Fibroblast of skin of right quadriceps (primary cell): ENCODE measurements at places on chromosomes 13 and 19.

GRCh38 chr19:52739576-52739975 lies 4.7 kb upstream of the ZNF611 start:
- DNase-seq: no peak

DNA sequence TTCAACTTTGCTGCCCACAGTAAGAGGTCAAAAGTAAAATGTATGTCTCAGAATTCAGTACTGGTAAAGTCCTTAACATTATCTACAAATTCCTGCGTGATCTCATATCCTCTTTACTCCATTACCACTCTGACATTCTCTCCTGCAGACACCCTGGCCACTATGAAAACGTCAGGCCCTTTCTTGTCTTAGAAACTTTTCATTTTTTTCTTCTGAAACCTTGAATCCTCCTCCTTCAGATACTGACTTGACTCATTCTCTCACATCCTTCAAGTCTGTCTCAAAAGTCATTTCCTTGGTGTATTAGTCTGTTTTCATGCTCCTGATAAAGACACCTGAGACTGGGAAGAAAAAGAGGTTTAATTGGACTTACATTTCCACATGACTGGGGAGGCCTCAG lies 262.3 kb downstream of the POU4F1 start:
- DNase-seq: no peak

- no peak for DNase-seq
Observed at GRCh38 chr19:15197275-15197941, 3.4 kb downstream of the NOTCH3 start.

DNA sequence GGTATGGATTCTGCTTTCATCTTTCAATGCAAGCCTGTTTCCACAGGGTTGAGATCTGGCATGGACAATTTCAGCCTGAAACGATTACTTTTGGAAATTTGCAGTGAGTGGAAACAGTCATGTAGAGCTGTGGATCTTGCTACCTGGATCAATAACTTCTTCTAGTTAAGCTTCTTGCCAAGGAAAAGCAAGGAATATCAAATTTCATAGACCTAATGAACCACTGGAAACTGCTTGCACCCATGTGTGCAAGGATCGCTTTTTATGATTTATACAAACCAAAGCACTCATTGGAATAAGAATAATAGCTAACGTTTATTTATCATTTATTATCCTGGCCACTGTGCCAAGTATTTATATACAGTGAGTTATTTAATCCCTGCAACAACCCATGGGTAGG lies 392.8 kb downstream of the KCNRG start:
- DNase-seq: no peak

DNA sequence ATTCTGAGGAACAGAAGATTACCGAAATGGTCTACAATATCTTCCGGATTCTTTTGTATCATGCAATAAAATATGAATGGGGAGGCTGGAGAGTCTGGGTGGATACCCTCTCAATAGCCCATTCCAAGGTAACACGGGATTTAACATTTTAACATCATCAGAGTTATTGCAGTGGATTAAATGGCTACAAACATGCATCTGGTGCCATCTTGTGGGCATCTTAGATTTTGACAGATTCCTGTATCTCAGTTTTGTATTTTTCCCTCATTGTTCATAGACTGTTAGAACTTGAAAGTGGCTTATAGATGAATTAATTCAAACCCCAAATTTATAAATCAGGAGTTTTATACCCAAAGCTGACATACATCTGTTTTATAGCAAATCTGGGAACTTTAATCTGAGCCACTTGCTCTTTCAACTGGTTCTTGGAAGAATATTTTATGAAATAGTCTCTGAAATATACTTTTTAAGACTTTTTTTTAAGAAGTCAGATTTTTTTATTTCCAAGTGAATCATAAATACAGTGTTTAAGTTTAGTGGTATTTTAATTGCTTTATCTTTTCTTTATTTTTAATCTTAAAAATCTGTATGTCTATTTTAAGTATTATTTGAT lies 215.2 kb downstream of the NBEA start:
- DNase-seq: peak; percentile 54

DNA sequence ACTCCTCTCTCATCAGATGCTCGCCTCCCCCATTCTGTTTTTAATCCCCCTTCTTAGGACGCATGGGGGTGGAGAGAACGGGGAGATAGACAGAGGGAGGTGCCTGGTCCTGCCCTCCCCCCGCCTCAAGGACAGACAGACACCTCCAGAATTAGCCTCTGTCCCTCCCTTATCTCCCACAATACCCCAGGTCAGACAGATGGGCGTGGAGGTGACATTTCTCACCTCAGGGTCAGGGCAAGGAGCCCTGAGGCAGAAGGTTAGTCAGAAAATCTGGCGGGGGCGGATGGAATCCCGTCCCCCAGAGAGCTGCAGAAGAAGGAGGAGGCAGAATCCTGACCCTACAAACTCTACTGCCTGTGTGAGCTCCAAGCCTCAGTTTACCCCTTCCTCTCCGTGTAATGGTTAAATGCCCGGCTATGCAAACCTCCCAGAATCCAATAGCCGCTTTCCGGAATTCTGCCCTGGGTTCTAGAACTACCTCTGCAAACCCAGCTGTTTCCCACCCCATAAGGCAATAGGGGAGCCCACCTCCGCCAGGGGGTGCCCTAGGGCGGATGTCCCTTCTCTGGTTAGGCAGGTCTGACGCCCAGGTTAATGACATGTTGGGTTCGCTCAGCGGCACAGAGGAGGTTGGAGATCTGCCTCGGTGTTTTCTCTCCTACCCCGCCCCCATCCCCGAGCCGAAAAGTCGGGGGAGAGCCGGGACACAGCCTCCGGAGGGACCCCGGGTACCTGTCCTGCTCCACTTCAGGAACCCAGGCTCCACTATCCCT lies 900 bp downstream of the PPP1R13L start:
- DNase-seq: peak; percentile 47

GRCh38 chr19:45762870-45763631 lies 6.0 kb downstream of the SIX5 start:
- no peak for DNase-seq

- no peak for DNase-seq
Observed at GRCh38 chr13:97242755-97243497, 20.8 kb downstream of the MBNL2 start.

- DNase-seq: peak; percentile 87
Observed at GRCh38 chr19:40464059-40465024, 1.2 kb downstream of the BLVRB start.

- peak; percentile 51 for DNase-seq
Observed at GRCh38 chr19:31233295-31233800, 115.9 kb downstream of the TSHZ3 start.

- no peak for DNase-seq
Observed at GRCh38 chr13:49908637-49909036, 27.5 kb downstream of the SPRYD7 start.

GRCh38 chr13:48892053-48892687 lies 83.5 kb upstream of the FNDC3A start:
- peak; percentile 89 for DNase-seq

- DNase-seq: no peak
Observed at GRCh38 chr13:59012731-59013130, 1151.0 kb downstream of the DIAPH3 start.

- DNase-seq: peak; percentile 29
Observed at GRCh38 chr19:53772943-53773342, 51.2 kb downstream of the NLRP12 start.

DNA sequence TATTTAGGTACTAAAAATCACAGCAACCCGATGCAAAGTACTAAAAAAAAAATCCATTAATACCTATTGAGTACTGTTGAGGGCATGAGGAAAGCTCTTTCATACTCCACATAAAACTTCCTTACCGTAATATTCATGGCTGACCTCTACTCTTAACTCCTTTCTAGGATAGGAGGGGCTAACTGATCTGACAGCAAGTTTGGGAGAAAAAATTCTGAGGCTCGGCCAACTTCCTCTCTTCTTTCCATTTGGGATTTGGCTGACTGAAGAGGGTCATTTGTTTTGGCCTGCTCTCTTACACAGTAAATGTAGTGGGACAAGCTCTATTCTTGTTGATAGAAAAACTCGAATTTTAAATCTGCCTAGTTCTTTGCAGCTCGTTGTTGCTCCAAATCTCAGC lies 9.4 kb upstream of the USPL1 start:
- no peak for DNase-seq

GRCh38 chr13:66624302-66624701 lies 605.8 kb downstream of the PCDH9 start:
- DNase-seq: no peak

GRCh38 chr13:53807251-53807834 lies 778.7 kb downstream of the OLFM4 start:
- DNase-seq: no peak

DNA sequence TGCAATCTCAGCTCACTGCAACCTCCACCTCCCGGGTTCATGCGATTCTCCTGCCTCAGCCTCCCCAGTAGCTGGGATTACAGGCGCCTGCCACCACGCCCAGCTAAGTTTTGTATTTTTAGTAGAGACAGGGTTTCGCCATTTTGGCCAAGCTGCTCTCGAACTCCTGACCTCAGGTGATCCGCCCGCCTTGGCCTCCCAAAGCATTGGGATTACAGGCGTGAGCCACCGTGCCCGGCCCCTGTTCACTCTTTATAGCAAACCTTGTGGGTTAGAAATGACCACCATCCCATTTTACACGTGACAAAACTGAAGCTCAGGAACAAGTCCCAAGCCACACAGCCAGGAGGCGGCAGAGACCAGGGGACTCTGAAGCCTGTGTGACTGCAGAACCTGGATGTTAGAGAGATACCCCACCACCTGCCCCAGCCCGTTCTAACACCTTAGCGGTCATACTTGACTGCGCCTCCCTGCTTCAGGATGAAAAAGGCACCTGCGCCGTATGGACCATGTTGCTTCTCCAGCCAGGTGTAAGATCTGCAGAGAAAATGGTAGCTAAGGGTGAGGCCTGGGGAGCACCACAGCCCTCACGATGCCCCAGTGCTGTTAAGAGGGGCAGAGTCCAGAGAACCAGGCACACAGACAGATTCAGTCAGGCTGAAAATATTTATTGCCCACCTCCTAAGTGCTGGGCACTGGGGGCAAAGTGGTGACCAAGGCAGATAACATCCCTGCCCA lies 3.6 kb downstream of the DMAC2 start:
- DNase-seq: no peak

DNA sequence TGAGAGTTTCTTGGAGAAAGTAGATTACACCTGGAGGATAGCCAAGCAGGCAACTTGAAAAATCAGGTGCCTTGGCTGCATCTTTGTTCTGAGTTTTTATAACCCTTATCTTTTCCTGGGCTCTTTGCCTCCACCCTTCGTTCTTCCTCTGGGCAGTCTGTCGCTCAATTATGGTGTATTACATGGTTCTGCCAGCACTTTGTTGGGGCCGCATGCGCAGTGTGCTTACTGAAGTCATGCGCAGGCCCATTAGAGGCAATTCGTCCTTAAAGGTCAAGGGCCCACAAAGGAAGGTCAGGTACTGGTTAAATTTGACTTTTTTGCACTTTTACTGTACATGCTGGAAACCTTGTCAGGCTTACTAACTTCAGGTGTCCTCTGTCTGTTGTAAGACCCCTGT lies 761.9 kb upstream of the SLITRK5 start:
- DNase-seq: no peak

DNA sequence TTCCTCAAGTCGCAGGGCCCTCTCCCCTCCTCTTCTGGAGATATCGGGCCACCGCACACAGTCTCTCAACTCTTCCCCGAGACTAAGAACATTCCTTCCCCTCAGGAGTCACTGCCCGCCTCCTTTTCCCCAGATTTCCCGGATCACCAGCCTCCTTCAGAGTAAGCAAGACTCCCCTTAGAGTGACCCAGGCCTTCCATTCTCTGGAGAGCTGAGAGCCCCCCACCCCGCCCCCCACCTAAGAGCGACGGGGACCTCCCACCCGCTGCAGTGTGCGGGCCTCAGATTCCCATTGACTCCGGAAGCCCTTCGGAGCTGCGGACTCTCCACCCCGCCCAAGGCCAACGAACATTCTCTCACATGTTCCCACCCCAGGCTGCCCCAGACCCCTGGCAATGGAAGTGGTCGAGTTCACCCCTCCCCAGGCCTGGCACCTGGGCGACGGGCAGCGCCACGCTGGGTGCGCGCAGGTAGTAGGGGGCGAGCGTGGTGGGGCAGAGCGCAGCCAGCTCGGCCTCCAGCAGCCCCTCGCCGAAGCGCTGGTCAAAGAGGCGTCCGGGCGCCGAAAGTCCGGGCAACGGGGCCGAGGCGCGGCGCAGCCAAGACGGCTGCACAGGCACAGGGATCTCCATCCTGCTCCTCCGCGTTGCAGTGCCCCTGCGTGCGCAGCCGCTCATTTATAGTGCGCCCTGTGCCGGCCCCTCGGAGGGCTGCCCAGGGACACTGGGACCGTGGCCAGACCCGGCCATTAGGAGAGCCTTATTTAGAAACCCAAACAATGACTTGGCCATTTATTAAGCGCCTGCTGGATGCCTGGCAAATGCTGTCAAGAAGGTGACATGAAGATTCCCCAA lies at the start of gene HSPB6:
Gene HSPB6 (minus strand): TSS at position 653 of the 854 bp plus-strand sequence. CDS start 21 bp downstream, at position 632.
- peak; percentile 74 for DNase-seq

GRCh38 chr19:3923912-3924311 lies 9.0 kb upstream of the NMRK2 start:
- DNase-seq: no peak

DNA sequence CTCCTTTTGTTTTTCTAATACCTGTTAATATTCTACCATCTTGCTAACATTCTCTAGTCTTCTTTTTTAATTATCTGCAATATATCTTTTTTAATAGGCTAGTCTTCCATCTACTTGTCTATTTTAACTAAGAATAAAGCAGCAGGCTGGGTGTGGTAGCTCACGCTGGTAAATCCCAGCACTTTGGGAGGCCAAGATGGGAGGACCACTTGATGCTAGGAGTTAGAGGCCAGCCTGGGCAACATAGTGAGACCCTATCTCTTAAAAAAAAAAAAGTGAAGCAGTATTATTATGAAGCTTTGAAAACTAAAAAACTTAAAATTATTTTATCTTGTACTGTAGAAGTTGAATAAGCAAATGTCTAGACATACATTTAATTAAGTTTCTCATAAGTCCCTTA lies 3.3 kb downstream of the UTP14C start:
- no peak for DNase-seq

- no peak for DNase-seq
Observed at GRCh38 chr13:49410477-49410876, 33.4 kb downstream of the CAB39L start.

DNA sequence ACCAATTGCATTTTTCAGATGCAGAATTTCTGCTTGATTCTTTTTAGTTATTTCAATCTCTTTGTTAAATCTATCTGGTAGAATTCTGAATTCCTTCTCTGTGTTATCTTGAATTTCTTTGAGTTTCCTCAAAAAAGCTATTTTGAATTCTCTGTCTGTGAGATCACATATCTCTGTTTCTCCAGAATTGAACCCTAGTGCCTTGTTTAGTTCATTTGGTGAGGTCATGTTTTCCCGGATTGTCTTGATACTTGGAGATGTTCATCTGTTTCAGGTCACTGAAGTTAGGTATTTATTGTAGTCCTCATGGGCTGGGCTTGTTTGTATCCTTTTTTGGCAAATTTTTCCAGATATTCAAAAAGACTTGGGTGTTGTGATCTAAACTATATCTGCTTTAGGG lies 202.9 kb upstream of the SERP2 start:
- DNase-seq: no peak

- peak; percentile 59 for DNase-seq
Observed at GRCh38 chr13:100542826-100543156, 45.8 kb downstream of the GGACT start.
